ENCODE measurements at places on chromosomes 11 and 22.

DNA sequence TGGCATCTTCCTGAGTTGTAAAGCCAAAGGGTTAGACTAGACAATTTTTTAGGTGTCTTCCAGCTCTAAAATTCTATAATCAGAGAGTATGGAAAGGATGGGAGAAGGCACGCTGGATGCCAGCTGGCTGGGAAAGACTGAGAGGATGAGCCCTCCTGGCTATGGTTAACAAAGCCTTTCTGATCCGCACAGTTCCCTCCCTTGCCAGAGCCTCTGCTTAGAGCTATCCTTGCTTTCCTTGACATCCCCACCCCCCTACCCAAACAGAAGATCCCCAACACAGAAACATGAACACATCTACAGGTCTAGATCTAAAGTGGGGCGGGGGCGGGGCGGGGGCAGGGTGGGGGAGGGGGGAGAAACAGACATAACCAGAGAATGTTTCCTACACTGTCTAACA lies 6.5 kb downstream of the TCF20 start:
- DNase-seq = no peak

DNA sequence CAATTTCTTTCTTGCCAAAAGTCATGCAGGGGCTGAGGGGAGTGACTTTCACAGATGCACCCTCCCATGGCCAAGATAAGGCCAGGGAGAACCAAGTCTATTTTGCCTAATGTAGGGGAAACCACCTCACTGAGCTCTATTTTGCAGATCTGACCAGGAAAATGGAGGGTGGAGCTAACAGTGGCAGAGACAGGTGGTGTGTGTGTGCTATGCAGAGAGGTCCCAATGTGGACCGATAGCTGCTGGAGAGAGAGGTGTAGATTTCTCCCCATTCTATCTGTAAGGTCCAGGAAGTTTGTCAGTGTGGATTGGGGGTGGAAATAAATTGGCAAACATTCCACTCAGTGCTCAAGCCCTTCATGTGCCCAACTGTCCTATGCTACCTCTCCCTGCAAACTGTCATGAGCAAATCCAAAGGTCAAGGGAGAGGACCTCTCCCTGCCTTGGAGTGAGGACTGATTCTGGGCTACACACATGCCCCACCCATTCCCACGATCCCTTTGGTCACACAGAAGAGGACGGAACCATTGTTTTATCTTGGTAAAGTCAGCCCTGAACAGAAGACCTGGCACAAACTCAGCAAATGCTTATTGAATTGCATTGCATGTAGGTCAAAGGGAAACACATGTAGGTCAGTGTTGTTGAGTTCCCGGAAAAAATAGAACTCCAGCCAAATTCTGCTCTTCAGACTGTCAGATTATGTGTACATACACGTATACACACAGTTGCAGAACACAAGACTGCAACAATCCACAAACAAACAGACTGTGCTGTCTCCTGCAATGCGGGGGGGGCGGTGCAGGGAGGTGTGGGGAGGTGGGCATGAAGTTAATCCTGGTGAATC lies 65.9 kb downstream of the C11orf58 start:
- DNase-seq = no peak

DNA sequence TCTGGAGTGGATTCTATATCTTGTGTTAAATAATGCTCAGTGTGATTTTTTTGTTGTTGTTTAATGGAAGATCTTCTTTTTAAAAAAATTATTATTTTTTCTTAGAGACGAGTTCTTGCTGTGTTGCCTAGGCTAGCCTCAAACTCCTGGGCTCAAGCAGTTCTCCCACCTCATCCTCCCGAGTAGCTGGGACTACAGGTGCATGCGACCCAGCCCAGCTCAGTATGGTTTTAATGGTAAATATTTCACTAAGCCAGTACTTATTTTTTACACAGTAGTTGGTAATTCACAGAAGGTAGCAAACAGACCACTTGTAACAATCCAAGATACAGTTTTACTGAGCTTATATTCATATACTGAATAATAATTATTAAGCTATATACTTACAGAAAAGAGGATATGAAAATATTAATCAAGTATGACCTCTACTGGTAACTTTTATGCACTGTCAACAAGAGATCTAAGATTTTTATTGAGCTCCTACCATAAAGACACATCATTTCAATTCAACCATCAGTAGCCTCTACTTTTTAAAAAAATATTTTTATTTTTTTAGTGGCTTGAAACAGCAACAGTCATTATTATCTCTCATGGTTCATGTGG lies 6.1 kb upstream of the CD59 start:
- no peak for DNase-seq

GRCh38 chr22:11066458-11067285 lies 4461.3 kb upstream of the OR11H1 start:
- no peak for DNase-seq

DNA sequence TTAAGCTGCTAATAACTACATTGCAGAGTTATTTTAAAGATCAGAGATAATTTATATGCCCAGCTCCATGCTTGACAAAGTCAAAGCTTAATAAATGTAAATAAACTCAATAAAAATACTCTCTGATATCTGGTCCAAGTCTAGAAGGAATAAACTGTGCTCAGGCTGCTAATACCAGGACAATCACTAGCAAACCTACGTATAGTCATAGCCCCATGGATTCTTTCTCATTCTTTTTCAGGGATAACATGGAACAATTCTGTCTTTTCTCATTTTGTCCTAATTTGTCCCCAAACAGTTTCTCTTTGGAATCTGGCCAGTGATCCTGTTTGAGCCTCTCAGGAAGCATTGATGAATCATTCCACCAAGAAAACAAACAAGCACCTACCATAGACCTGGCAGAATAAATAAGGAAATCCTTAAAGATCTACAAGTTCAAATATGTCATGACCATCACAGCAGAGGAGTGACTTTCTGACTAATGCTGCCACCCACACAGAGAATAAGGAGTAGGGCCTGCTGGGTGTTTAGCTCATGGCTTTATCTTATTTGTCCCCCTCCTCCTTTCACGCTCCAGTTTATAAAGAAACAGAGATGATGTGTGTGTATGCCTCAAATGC lies 14.1 kb upstream of the B3GNT6 start:
- DNase-seq = no peak

- DNase-seq = no peak
These were observed 26.1 kb downstream of the GLYATL1 start for GRCh38 chr11:58965246-58965985.

DNA sequence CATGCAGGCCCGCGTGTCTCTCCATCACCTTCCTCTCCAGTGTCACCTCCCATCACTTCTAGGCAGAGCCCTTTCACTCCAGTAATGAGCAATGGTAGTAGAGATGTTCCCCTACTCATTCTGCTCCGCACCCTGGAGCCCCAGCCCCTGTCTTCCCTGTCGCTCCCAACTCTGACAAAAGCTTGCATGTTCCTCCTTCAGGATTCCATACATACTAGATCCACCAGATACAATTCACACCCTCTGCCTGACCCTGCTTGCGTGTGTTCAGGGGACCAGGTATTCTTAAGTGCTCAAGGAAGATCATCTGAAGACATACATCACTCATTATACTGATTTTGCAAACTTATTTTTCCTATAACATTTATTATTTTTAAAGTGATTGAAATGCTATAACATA lies 222.7 kb downstream of the SNX19 start:
- no peak for DNase-seq

DNA sequence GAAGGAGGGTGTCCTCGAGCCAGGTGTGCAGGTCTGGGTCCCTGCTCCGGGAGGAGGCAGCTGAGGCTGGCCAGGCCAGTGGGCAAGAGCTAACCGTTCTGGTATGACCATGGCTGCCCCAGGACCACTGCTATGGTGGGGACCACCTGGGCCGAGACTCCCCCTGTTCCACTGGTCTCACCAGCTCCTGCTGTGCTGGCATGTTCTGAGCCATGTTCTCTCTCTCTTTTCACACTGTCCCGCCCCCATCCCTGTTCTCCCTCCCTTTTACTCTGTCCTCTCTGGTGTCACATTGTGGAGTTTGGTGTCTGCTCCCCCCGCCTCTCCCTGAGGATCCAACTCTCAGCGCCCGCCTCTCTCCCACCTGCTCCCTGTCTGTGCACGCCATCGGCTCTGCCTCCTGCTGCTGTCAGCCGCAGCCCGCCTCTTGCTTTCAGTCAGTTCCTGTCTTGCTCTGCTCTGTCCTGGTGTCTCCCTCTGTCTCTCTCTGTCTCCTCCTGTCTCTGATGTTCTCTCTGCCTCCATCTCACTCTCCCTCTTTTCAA lies 66.4 kb downstream of the LRRC32 start:
- DNase-seq = no peak

DNA sequence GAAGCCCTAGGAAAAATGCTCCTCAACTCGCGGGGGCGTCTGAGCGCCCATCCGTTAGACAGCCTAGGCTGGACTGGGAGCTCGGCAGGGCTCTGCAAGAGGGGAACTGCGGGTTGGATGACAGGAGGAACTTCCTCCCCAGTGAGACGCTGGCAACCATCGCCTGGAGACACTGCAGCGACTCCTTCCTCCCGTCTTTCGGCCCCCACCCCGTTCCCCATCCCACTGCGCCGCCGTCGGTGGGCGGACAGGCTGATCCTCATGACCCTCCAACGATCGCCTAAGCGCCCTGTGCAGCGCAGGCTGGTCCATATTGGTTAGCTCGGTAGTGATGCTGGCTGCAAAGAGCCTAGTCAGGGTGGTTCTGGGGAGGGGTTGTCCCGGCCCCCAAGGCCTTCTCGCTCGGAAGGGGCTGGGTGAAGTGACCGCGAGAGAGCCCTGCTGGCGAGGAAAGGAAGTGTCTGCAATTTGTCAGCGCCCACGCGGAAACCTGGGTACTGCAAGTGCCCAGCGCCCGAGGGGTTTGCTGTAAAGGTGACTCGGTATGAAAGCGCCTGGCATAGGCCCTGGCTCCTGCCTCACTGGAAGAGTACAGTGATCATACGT lies 638 bp downstream of the NRGN start:
- no peak for DNase-seq

DNA sequence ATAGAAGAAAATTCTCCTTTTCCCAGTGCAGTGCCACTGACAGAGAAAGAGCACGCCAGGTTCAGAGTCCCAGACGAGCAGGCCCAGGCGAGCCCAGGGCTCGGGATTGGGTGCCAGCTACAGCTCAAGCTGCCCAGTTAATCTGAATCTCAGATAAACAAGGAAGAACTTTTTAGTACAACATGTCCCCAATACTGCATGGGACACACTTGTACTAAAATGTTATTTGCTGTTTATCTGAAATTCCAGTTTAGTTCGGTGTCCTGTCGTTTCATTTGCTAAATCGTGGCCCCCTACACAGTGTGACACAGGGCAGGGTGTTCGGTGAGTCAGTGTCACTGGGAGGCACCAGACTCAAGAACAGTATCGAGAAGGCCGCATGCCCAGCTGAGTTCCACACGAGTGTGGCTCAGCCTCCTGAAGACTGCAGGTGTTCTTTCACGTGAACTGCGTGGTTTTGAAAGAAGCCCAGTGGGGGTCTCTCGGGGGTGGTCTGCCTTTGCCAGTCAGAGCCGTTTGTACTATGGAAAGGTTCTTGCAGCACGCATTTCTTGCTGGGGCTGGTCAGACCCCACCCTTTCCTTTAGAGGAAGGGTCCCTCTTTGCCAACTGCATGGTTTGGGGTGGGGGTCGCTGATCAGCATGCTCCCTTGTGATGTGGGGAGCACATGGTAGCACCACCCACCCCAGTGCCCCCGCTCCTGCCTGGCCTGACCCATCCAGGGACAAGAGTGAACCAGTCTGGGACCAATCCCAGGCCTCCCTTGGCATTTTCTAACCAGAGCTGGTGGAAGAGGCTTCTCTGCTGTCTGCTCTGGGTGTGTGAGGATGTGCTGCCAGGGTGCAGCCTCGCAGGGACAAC lies 115.6 kb upstream of the B3GAT1 start:
- DNase-seq = no peak

DNA sequence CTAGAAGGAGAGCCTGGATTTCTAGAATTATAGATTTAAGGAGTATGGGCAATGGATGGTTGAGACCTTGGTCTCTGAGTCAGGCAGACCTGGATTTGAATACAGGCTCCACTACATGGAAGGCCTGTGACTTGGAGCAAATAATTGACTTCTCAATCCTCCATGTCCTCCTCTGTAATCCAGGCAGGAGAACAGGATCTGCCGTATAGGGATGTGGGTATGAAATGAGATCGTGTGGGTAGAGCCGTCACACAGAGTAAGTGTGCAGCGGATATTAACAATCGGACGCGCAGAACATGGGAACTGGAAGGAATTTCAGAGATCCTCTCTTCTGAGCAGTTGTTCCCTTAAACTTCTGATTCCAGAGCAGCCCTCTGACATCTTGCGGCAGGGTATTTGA lies 11.5 kb upstream of the TMPRSS13 start:
- DNase-seq = no peak

DNA sequence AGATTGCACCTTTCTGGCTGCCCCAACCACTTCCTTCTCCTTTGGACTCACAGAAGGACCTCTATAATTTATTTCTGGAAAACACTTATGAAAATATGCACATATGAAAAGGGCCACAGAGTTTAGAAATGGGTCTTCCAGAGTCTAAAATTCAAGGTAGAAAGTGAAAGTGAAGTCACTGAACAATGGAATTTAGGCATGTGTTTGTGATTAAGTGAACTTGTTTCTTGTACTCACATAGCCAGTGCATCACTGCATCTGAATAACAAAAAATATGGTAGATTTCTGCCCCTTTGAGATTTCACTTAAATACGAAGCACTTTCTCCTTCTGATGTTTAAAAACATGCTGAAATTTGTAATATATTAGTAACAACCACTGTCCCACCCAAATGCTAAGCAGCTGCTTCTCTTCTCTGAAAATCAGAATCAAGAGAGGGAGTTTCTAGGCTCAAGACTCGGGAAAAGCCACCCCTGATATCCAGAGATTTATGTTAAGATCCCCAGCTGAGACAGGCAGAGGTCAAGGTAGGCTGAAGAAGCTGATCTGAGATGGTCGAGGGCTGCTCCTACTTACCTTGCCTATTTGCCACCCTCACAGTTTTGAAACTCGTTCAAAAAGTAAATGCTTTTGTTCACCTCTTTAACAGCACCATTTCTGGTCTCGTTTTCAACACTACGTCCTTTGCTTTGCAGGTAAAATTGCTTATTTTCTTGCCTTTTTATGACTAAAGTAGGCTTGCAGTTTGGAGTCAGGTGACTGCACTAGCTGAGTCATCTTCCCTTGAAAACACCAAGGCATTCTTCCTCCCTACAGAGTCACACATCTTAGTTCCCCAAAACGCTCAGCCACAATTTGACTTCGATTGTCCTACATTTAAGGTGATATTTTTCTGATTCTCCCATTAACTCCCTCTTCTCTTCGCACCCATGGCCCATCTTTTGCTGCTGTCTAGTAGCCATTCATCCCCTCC lies at the start of gene XKR3:
TSS of gene XKR3 (minus strand) at position 696 of the 972 bp plus-strand sequence. CDS start 17,338 bp downstream, outside the sequence.
- no peak for DNase-seq

GRCh38 chr22:43424666-43425630 lies 13.1 kb downstream of the MPPED1 start:
- DNase-seq = peak; percentile 39

GRCh38 chr11:92659793-92660192 lies 309.7 kb upstream of the MTNR1B start:
- DNase-seq = no peak
